ENCODE measurements at places on chromosomes 1 and 21.
A peak's percentile ranks its signal among the peaks of the same experiment; 100 is the strongest.

DNA sequence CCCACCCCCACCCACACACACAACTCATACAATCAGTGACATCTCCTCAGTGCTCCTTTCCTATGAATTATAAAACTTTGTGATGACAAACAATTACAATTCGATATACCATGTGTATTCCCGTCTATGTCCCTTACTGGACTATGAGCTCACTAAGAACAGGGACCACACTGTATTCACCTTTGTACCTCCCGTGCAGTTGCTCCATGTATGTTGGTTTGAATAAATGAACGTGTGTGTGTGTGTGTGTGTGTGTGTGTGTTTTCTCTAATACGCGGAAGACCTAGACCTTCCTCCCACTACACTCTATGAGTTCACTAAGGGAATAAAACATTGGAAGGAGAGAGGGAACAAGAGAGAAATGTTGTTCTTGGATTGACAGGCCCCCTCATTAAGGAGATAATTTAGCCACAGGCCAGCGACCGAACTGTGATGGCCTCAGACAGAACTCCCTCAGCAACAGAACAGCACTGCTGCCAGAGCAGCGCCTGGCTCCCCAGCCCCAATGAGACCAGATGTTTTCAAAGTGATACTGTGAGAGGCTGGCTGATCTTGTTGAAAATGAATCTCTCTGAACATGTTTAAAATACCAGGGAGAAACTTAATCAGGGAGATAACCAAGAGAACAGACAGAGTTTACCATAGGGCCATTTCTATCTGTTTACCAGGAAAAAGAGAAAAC lies 21.7 kb downstream of the BCAR3 start:
- no peak for DNase-seq

GRCh38 chr1:43482215-43482614 lies 28.5 kb upstream of the HYI start:
- DNase-seq: no peak

DNA sequence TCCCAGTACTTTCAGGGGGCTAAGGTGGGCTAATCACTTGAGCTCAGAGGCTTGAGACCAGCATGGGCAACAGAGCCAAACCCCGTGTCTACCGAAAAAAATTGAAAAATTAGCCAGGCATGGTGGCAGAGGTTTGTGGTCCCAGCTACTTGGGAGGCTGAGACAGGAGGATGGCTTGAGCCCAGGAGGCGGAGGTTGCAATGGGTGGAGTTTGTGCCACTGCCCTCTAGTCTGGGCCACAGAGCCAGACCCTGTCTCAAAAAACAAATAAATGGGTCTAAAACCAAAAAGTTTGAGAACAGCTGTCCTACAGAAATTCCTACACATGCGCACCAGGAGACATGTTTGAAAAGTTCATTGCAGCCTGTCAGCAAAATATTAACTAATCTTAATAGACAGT lies 5.5 kb downstream of the SCAF4 start:
- DNase-seq: no peak

- DNase-seq: no peak
These were observed 299.7 kb upstream of the KAZN start for GRCh38 chr1:14298806-14299205.

- peak; percentile 16 for DNase-seq
These were observed at the start of gene PTCH2 for GRCh38 chr1:44842862-44843655. Gene PTCH2 (minus strand): TSS chr1:44843253. CDS start chr1:44842932, 321 bp downstream.

GRCh38 chr1:216457356-216457755 lies 34.1 kb upstream of the USH2A start:
- DNase-seq: no peak

DNA sequence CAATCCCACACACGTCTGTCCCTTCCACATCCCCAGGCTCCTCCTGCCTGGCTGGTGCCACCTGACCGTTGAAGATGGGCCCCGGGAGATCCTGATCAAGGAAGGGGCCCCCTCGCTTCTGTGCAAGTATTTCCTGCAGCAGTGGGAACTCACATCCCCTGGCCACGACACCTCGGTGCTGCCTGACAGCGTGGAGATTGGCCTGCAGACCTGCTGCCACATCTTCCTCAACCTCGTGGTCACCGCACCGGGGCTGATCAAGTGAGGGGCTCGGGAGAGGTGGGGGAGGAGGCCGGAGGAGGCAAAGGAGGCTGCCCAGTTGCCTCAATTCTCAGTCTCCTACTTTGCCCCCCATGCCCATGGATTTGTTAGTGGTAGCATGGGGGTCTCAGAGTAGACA lies 5.6 kb downstream of the NCDN start:
- DNase-seq: no peak

GRCh38 chr21:32044205-32045180 lies 171.7 kb downstream of the HUNK start:
- no peak for DNase-seq

DNA sequence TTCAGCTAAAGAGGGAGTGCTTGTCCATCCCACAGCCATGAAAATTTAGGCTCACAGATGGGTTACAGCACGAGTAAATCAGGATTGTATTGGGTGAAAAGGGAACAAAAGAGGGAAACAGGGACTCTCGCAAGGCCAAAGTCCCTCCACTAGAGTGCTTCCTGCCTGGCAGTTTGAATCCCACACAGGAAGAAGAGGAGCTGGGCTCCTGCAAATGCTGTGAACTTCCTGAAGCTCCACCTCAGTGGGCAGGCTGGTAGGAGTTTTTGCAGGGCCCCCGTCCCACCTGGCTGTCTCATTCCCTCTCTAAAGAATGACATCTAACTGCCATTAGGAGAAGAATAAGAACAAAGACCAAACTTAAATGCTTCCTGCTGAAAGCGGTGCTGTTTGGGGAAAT lies 712.0 kb upstream of the PRMT6 start:
- no peak for DNase-seq

DNA sequence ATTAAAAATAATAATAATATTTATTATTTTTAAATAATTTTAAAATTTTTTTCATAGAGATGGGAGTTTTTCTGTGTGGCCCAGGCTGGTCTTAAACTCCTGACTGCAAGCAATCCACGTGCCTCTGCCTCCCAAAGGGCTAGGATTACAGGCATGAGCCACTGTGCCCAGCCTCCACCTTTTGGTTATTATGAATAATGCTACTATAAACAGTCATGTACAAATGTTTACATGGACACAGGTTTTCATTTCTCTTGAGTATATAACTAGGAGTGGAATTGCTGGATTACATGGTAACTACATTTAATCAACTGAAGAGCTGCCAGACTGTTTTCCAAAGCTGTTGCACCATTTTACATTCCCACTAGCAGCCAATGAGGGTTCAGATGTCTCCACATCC lies 103.2 kb upstream of the DMRTA2 start:
- DNase-seq: no peak

DNA sequence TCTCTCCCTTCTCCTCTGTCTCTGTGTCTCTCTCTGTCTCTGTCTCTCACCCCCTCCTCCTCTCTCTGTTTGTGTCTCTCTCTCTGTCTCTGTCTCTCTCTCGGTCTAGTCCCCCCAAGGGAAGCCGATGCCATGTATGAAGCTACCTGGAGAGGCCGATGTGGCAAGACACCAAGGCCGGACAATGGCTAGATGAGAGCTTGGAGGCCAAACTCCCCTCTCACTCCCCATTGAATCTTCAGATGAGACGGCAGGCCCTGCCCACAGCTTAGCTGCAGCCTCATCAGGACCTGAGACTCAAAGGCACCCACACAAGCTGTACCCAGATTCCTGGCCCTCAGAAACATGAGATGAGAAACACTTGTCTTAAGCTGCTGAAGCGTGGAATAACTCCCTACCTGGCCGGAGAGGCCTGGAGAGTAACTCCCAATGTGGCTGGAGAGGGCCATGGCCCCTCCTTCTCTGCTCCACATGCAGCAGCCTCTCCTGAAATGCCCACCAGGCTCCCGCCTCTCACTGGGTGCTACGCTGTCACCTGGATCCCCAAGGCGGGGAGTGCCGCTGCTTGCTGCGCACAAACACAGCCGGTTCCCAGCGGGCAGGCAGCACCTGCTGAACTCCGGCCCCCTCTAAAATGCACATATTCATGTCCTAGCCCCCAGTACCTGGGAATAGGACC lies 7.8 kb upstream of the ACTRT2 start:
- DNase-seq: no peak

GRCh38 chr21:46605767-46606426 lies 1.0 kb upstream of the S100B start:
- DNase-seq: no peak

DNA sequence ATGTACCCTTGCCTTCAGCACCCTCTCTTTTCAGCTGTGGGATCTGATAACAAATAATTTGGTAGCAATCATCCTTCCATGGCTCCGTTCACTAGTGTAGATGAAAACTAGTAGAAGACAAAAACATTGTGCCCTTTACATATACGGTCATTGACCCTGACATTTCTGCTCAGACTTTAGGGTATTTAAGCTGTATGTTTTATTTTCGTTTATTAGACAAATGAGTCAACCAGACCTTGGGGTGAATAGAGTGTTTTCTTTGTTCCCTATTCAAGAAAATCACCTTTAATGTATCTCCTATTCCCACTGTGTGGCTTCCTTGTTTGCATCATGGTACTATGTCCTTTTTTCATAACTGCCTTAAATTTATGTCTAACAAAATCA lies 187.3 kb downstream of the VAV3 start:
- no peak for DNase-seq

DNA sequence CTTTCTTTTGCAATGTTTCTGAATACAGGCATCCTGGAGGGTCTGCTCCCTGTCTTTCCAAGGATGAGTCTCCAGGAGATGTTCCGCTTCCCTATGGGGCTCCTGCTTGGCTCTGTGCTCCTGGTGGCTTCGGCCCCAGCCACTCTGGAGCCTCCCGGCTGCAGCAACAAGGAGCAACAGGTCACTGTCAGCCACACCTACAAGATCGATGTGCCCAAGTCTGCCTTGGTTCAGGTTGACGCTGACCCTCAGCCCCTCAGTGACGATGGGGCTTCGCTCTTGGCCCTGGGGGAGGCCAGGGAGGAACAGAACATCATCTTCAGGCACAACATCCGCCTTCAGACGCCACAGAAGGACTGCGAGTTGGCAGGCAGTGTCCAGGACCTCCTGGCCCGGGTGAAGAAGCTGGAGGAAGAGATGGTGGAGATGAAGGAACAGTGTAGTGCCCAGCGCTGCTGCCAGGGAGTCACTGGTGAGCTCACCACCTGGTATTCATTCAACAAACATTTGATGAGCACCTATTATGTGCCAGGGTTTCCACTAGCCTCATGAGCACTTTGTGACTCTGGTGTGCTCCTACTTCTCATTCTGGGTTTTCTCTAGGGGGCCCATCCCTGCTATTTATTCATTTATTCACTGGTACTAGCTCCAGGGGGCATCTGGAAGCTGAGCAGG lies 9.9 kb downstream of the TNN start:
- no peak for DNase-seq

GRCh38 chr1:118018060-118018459 lies 88.5 kb downstream of the WDR3 start:
- no peak for DNase-seq
